Stimulated activated CD8-positive, alpha-beta memory T cell treated with anti-CD3 and anti-CD28 coated beads, Interleukin-15, amount 100 ng/mL, for 48 hours (primary cell): ENCODE measurements at places on chromosomes 16 and 17.

DNA sequence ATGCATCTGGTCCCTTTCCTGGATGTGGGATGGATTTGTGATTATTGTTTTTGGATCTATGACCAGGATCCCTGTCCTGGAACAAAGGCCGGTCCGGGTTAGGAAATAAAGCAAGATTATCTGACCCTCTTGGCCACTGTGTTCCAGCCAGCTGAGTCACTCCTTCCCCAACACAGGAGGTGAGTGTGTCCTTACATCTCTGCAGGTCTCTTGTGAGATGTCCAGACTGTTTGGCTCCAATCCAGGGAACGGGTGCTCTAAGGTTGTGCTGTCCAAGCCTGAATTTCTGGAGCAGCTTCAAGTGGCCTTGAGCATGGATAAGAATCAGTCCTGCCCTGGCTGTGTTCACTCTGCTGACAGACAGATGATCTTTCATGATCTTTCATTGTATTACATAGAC, 136.5 kb upstream of the CCL2 start:
- no peak for DNase-seq

- no peak for DNase-seq
These were observed 213.9 kb downstream of the MRTFB start for GRCh38 chr16:14284930-14285512.

DNA sequence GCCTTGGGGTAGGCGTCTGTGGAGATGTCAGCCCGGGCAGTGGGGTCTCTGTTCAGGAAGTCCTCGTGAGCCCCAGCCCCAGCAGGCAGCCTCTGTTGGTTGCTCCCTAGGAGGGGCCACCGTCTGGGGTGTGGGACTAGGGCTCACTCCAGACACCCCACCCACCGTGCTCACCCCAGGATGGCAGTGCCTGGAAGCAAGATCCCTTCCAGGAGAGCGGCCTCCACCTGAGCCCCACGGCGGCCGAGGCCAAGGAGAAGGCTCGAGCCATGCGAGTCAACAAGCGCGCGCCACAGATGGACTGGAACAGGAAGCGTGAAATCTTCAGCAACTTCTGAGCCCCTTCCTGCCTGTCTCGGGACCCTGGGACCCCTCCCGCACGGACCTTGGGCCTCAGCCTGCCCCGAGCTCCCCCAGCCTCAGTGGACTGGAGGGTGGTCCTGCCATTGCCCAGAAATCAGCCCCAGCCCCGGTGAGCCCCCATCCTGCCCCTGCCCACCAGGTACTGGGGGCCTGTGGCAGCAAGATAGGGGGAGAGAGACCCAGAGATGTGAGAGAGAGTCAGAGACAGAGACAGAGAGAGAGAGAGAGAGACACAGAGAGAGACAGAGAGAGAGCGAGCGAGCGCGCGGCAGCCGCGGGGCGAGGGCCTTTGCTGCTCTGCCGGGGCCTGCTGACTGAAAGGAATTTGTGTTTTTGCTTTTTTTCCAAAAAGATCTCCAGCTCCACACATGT, 9.8 kb downstream of the NTHL1 start:
- DNase-seq: no peak

GRCh38 chr17:8875957-8876356, 8.5 kb upstream of the PIK3R6 start:
- no peak for DNase-seq

GRCh38 chr17:58432806-58433573, 15.7 kb upstream of the RNF43 start:
- DNase-seq: no peak

- no peak for DNase-seq
These were observed 30.2 kb downstream of the TANC2 start for GRCh38 chr17:62996221-62996620.

DNA sequence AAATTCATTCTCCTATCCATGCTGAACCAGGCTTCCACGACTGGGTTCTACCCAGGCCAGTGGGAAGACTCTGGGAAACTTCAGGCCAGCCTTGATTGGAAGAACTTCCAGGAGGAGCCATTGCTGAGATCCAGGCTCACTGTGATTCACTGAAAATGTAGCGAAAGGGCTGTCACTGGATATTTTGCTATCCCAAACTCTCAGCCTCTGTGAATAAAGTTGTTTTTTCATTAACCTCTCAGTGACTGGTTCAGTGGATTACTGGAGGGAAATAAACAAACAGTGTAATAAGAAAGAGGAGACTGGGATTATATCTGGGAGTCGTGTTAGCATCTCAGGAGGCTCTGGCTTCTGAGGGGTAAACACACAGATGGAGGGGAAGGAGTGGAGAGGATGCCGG, 3.1 kb downstream of the FOXL1 start:
- no peak for DNase-seq

- no peak for DNase-seq
These were observed 85.0 kb downstream of the PMP22 start for GRCh38 chr17:15180121-15180561.

GRCh38 chr16:75263963-75264445, 12.6 kb upstream of the BCAR1 start:
- no peak for DNase-seq

GRCh38 chr17:45225964-45226530, 4.4 kb downstream of the FMNL1 start:
- peak; percentile 98 for DNase-seq
